Activated effector memory CD4-positive, alpha-beta T cell treated with anti-CD3 and anti-CD28 coated beads, Interleukin-2, amount 50 U/mL, for 16 hours (primary cell): ENCODE measurements at places on chromosomes 2 and 18.

- no peak for DNase-seq
These were observed 81.4 kb upstream of the ERBB4 start for GRCh38 chr2:212619954-212620353.

DNA sequence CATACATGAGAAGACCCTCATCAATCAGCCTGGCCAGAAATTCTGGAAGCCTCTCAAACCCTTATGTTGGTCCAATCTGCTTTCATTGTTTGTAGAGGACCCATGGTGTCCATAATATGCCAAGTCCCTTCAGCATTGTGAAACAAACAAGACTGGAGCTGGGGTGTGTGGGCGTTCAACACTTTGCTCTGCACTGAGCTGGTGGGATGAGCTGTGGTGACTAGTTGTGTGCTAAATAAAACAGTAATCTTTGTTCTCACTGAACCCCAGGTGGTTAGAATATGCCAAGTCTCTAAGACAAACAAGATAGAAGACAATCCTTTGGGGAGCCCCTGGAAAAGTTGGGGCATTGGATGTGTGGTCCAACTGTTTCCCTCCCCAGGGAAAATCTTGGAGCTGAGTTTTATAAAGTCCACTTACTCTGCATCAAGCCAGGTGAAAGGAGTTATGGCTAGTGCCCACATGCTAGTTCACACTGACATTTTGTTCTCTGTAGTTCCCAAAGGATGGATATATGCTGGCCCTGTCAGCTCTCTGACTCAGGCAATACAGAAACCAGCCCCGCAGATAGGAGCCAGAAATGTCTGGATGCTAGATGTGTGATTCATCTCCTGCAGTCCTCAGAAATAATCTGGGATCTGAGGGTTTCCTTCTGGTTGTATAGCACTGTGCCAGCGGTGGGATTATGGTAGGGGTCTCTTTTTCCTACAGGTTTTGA lies 260.2 kb downstream of the TMX3 start:
- no peak for DNase-seq

- DNase-seq: no peak
These were observed 5.2 kb downstream of the STARD7 start for GRCh38 chr2:96203130-96204028.

DNA sequence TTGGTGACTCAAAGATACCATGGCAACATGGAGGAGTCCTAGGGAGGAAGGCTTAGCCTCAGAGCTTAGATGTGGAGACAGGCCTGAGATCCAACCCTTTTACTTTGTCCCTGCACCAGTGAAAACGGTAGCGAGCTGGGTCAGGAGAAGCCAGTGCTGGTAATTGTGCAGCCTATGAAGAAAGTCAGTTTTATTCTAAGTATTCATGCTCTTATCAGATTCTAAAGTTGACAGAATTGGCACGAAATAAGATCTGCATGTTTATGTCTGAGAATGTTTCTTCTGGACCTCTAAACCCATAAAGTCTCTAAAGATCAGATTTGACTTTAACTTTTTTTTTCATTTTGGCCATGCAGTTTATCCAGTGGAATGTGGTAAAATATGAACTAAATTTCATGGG lies 93.8 kb downstream of the SCG2 start:
- no peak for DNase-seq

GRCh38 chr2:224382973-224383555 lies 18.8 kb downstream of the FAM124B start:
- DNase-seq: no peak

DNA sequence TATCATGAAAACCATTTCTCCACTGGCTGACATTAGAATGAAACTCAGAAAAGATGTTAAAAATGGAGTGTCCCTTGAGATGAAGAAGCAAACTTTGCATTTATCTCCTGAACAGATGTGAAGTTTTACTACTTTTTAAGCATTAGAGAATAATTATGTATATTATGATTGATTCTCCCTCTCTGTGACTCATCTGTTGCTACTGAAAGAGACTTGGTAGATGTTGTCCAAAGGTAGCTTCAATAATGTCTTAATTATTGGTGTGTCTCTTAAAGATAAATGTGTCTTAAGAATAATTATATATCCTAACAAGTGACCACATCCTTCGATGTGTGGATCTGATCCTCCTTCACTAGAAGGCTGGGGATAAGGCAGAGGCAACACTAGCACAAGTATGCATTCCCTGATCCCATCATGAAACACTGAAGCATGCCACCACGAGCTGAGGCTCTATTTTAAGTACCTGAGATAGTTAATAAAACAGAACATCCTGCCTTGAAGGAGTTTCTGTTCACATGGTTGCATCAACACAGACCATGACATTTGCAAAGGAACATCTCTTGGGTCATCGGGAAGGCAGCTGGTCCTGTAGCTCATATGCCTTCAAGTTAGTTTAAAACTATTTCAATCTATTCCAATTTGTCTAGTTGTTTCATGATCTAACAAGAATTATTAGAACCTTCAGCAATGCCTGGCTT lies 15.5 kb downstream of the RND3 start:
- no peak for DNase-seq

DNA sequence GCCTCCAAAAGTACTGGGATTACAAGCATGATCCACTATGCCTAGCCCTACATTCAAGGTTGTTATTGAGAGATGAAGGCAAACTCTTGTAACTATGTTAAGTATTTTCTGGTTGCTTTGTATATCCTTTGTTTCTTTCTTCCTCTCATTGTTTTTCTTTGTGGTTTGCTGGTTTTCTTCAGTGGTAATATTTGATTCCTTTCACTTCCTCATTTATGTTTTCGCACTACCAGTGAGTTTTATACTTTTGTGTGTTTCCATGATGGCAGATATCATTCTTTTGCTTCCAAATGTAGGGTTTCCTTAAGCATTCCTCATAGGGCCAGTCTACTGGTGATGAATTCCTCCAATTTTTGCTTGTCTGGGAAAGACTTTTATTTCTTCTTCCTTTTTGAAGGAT lies 90.2 kb downstream of the NCK2 start:
- DNase-seq: no peak

- no peak for DNase-seq
These were observed 131.8 kb downstream of the FAM210A start for GRCh38 chr18:13594551-13594950.

- no peak for DNase-seq
These were observed 16.2 kb downstream of the GAREM2 start for GRCh38 chr2:26189123-26189522.

- no peak for DNase-seq
These were observed 53.1 kb downstream of the TMEM17 start for GRCh38 chr2:62452701-62453454.

DNA sequence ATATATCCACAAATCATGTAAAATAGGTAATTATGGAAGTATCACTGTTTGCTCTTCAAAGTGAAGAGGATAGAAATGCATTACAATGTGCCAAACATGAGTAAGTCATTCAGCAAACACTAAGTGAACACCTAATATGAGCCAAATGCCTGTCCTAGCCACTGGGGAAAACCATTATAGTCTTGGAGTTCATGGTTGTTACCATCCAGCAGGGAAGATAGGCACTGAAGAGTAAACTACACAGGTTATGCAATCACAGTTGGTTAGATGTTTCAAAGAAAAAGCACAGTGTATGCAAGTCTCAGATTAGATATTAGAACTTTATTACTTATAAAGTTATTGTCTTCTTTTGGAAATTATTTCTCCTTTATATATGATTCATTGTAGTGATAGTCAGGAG lies 3.9 kb upstream of the SERPINB2 start:
- no peak for DNase-seq

DNA sequence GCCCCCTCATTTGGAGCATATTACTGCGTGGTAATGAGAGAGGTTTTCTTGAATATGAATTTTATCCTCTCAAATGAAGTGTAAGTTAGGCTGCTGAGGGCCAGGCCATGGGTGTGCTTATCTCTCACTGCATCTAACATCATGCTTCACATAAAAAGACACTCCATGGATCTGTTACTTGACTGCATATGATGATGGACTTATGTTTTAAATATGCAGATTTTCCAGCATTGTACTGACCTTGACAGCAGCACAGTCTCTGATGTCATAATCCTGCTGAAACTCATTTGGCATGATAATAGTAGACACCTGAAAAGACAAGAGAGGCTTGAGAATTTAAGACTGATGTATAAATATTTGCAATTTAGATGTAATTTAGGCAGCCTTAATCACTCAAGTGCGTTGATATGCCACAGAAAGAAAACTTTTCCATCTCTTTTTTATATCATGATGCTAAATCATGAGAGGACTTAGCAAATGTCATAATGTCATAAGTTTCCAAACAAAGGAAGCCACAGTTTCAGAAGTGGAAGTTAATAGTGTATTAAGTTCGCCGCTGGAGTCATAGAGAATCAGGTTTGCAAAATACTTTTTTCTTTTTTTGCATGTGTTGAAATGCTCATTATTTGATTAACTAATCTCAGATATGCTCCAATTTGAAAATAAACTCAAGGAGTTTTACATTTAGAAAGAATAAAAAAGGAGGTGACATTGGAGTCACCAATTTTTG lies 62.7 kb upstream of the CD302 start:
- no peak for DNase-seq

GRCh38 chr2:183070942-183071844 lies 7.4 kb upstream of the DUSP19 start:
- no peak for DNase-seq

DNA sequence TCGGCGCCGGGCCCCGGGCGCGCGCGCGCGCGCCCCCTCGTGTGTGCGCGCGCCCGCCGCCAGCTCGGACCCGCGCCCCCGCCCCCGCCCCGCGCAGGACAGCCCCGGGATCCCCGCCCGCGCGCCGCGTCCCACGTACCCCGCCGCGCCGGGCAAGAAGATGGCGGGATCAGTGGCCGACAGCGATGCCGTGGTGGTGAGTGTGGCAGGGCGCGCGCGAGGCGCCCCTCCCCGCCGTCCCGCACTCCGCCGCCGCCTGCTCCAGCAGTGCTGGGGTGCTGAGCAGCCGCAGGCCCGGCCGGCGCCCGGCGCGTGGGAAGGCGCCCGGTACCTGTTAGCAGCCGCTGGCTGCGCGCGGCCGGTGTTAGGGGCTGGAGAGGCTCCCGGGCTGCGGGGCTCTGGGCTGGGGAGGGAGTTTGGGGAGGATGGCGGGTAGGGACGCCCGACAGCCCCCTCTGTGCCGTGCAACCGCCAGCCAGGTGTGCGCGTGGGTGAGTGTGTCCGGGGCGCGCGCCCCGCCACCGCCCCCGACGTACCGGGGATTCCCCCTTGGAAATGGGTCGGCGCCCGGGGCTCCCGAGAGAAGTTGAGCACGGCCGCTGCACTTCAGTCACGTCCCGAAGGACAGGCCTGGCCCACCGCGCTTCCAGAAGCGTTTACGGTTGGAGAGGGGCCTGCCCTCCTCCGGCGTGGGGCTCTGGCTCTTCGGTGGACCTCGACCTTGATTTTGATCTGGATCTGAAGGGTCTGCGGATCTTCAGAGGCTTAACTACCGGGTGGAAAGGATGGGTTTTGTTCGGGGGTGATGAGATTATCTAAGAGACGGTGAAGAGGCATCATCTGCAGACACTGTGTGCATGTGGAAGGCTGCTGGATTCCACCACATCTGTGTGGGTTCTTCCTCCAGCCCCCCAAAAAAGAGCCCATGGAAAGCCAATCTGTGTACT lies 697 bp downstream of the LGALSL start:
- peak; percentile 78 for DNase-seq

DNA sequence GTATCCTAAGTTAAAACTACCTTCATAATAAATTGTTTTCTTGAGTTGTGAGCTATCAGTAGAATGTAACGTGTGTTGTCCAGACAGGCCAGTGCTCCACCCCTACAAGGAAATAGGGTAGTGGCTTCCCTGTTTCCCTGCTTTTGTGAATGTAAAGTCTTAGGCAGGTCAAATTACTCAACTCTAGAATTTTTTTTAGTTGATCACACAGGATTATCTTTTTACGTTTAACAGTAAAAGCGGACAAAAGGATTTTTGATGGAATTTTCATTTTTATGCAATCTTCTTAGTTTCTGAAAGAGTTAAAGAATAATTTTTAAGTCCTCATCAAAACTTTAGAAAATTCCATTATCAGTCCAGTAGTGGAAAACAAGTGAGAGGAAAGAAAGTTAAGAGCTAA lies 38.2 kb downstream of the GPD2 start:
- no peak for DNase-seq

GRCh38 chr2:29246383-29247300 lies 131.4 kb downstream of the CLIP4 start:
- peak; percentile 60 for DNase-seq

GRCh38 chr18:76410660-76411417 lies 84.2 kb downstream of the ZNF516 start:
- DNase-seq: peak; percentile 45
